ENCODE measurements at places on chromosomes 16 and 17. TPM values are rescaled to one million over a fixed set of nuclear protein-coding genes. Genes with fewer than 3 reads are reported as not detected.

Gene NOL3
- total RNA-seq: 27.3 TPM

- no peaks in the 10 kb centered on the region for H3K27me3 ChIP-seq
- DNase-seq: no peak
- no peak overlapping the region for H3K27ac ChIP-seq
- no peaks in the 10 kb centered on the region for H3K36me3 ChIP-seq
- no peak overlapping the region for H3K4me3 ChIP-seq
Measured at GRCh38 chr17:76989519-76989918, 121.3 kb downstream of the MGAT5B start.

DNA sequence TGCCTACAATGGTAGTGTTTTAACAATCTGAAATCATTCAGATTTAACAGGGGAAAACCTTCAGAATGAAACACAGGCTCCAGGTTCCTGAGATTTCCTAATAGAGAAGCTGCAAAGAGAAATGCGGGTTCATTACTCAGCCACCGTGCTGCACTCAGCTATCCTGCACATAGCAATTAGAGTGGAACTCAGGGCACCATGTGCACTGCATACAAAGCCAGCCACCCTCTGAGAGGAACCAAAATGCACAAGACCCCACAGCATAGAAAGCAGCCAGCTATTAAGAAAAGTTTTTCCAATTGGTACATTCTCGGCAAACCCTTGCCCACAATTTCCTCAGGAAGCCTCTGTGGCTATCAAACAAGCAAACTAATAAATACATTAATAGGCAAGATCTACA, 37.4 kb downstream of the TOM1L2 start:
- peaks cover 10% of the 10 kb centered on the region for H3K4me1 ChIP-seq
- DNase-seq: no peak
- no peak overlapping the region for H3K4me3 ChIP-seq
- no peak overlapping the region for H3K27ac ChIP-seq
- H3K36me3 ChIP-seq: no peaks in the 10 kb centered on the region
- H3K27me3 ChIP-seq: peaks cover 2% of the 10 kb centered on the region

Gene CCL14
- total RNA-seq: not detected

GRCh38 chr16:19559242-19559910, 3.9 kb downstream of the VPS35L start:
- H3K4me1 ChIP-seq: peaks cover 14% of the 10 kb centered on the region
- no peak overlapping the region for H3K27ac ChIP-seq
- H3K4me3 ChIP-seq: no peak overlapping the region
- no peak for DNase-seq
- no peaks in the 10 kb centered on the region for H3K27me3 ChIP-seq
- H3K36me3 ChIP-seq: peaks cover 6% of the 10 kb centered on the region

Gene MPV17L
- total RNA-seq: 0.09 TPM

DNA sequence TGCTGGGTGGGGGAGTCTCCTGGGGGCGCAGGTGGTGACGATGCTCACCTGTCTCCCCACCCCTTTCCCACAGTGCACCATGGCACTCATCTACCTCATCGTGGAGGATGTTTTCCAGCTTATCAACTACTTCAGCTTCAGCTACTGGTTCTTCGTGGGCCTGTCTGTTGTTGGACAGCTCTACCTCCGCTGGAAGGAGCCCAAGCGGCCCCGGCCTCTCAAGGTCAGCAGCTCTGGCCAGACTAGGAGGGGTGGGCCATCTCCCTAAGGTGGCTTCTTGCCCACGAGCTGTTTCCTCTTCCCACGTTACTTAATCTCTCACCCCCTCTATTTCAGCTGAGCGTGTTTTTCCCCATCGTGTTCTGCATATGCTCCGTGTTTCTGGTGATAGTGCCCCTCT, 14.5 kb downstream of the SLC7A6OS start:
- DNase-seq: no peak
- H3K36me3 ChIP-seq: peaks cover 92% of the 10 kb centered on the region
- H3K4me1 ChIP-seq: peaks cover 19% of the 10 kb centered on the region
- H3K27ac ChIP-seq: peak overlapping the region; percentile 29
- H3K4me3 ChIP-seq: no peak overlapping the region

Gene IRX5
- 0.57 TPM for total RNA-seq

GRCh38 chr16:22007509-22008214, at the start of gene MOSMO:
MOSMO (plus strand) TSS chr16:22008111; CDS start chr16:22008302, 191 bp downstream.
- peaks cover 6% of the 10 kb centered on the region for H3K36me3 ChIP-seq
- peaks cover 14% of the 10 kb centered on the region for H3K27me3 ChIP-seq
- H3K4me1 ChIP-seq: peaks cover 32% of the 10 kb centered on the region
- peak within 1 kb of the TSS; percentile 69 for H3K27ac ChIP-seq

- H3K4me3 ChIP-seq: no peak overlapping the region
- H3K27me3 ChIP-seq: peaks cover 2% of the 10 kb centered on the region
- H3K36me3 ChIP-seq: no peaks in the 10 kb centered on the region
- DNase-seq: no peak
- H3K4me1 ChIP-seq: no peaks in the 10 kb centered on the region
- H3K27ac ChIP-seq: no peak overlapping the region
Measured at GRCh38 chr17:36739208-36739607, 137.8 kb downstream of the MRM1 start.

- no peak overlapping the region for H3K27ac ChIP-seq
- peaks cover 40% of the 10 kb centered on the region for H3K36me3 ChIP-seq
- peaks cover 5% of the 10 kb centered on the region for H3K4me1 ChIP-seq
Measured at GRCh38 chr17:77487677-77488530, 347.1 kb downstream of the SEC14L1 start.

Gene KRTAP4-5
- not detected for total RNA-seq

Gene DDX5
- total RNA-seq: 899 TPM

- peaks cover 54% of the 10 kb centered on the region for H3K4me1 ChIP-seq
- no peak overlapping the region for H3K4me3 ChIP-seq
- DNase-seq: no peak
Measured at GRCh38 chr17:57604771-57605674, 140.1 kb downstream of the CCDC182 start.

- no peaks in the 10 kb centered on the region for H3K36me3 ChIP-seq
- no peak for DNase-seq
- no peaks in the 10 kb centered on the region for H3K27me3 ChIP-seq
- H3K4me3 ChIP-seq: no peak overlapping the region
- H3K4me1 ChIP-seq: no peaks in the 10 kb centered on the region
Measured at GRCh38 chr16:25553711-25554436, 137.9 kb upstream of the HS3ST4 start.

GRCh38 chr17:81911277-81911961, at the start of gene PCYT2:
PCYT2 (minus strand) TSS chr17:81911399; CDS start chr17:81911355, 44 bp downstream.
- DNase-seq: peak; percentile 91
- H3K36me3 ChIP-seq: peaks cover 53% of the 10 kb centered on the region
- peak within 1 kb of the TSS; percentile 60 for H3K27ac ChIP-seq
- no peaks in the 10 kb centered on the region for H3K27me3 ChIP-seq

Gene HES7
- total RNA-seq: 2.4 TPM

DNA sequence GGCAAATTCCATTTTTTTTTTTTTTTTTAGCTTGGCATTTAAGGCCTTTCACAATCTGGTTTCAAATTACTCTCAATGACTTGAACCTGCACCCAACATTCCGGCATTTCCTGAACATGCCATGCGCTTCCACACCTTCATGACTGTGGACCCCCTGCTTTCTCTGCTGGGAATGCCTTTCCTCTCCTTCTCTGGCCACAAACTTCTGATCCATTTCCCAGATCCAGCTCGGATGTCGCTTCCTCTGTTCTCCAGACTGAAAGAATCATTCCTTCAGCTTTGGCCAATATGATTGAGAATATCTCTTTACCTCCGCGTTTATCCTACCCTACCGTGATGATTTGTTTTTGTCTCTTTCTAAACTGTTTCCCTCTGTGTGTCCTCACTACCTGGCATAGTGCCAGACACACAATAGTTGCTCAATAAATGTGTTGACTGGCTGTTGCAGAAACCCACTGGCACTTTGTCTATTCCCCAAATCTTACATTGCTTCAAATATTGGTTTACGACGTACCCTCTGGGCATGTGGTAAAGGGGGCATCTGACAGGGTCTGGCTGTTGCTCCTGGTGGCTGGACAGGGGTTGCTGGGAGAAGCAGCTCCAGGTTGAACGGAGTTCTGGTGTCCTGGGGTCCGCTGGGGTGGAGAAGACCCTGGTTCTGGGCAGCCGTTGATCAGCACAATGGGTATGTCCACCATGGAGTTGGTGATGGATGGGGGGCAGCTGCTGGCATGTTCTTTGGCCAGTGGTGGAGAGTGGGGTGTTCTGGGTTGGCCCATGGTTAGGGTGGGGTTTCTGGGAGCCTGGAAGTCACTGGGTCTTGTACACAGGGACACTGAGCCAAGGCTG, 14.7 kb downstream of the TNS4 start:
- no peak overlapping the region for H3K4me3 ChIP-seq
- H3K27me3 ChIP-seq: no peaks in the 10 kb centered on the region
- no peak for DNase-seq
- peaks cover 74% of the 10 kb centered on the region for H3K4me1 ChIP-seq
- H3K27ac ChIP-seq: no peak overlapping the region

GRCh38 chr17:49342575-49342936, 19.5 kb downstream of the ZNF652 start:
- no peak for DNase-seq
- peak overlapping the region; percentile 77 for H3K27ac ChIP-seq
- no peaks in the 10 kb centered on the region for H3K36me3 ChIP-seq
- H3K27me3 ChIP-seq: peaks cover 34% of the 10 kb centered on the region
- H3K4me3 ChIP-seq: peak overlapping the region; percentile 40

DNA sequence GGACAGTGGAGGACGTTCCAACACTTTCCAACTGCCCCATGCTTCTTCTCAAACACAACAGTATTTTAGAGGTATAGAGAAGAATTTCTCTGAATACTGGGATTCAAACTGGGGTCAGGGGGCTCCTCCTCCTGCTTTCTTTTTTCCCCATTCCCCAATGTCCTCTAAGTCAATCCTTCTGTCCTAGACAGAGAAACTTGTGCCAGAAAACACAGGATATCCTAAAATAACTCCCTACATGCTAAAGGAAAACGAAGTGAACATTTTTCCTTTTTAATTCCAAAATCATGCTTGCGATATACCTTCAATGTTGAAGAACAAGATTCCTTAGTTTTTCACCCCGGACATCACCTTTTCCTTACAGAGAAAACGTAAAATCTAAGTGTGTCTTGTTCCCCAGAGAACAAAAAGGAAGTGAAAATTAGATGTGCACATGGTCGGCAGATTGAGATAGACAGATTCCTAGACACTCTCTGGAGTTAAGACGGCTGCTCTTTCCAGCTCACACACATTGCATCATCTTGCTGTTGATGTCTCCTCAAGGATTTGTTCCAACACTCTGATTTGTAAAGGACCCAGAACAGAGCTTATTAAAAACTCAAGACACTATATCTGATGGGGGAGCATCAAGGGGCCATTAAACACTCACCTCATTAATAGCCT, 228.2 kb downstream of the GRIN2A start:
- no peak for DNase-seq
- no peak overlapping the region for H3K27ac ChIP-seq
- H3K36me3 ChIP-seq: no peaks in the 10 kb centered on the region
- H3K4me3 ChIP-seq: no peak overlapping the region

GRCh38 chr16:47626246-47626645, 165.1 kb downstream of the PHKB start:
- no peak overlapping the region for H3K4me3 ChIP-seq
- no peaks in the 10 kb centered on the region for H3K27me3 ChIP-seq
- H3K4me1 ChIP-seq: no peaks in the 10 kb centered on the region
- peaks cover 4% of the 10 kb centered on the region for H3K36me3 ChIP-seq

Gene GSE1
- 37.2 TPM for total RNA-seq

DNA sequence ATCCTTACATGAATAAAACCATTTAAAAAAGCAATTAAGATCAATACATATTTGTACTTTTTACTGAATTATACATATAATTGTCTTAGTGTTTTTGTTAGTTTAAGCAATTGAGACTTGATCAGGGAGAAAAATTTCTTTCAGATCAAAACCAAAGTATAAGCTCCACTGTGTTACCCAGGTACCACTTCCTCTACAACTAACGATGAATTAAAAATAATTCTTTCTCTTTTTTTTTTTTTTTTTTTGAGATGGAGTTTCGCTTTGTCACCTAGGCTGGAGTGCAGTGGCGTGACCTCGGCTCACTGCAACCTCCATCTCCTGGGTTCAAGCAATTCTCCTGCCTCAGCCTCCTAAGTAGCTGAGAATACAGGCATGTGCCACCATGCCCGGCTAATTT, 6.8 kb downstream of the FBXO47 start:
- no peaks in the 10 kb centered on the region for H3K36me3 ChIP-seq
- DNase-seq: no peak
- H3K27ac ChIP-seq: no peak overlapping the region

DNA sequence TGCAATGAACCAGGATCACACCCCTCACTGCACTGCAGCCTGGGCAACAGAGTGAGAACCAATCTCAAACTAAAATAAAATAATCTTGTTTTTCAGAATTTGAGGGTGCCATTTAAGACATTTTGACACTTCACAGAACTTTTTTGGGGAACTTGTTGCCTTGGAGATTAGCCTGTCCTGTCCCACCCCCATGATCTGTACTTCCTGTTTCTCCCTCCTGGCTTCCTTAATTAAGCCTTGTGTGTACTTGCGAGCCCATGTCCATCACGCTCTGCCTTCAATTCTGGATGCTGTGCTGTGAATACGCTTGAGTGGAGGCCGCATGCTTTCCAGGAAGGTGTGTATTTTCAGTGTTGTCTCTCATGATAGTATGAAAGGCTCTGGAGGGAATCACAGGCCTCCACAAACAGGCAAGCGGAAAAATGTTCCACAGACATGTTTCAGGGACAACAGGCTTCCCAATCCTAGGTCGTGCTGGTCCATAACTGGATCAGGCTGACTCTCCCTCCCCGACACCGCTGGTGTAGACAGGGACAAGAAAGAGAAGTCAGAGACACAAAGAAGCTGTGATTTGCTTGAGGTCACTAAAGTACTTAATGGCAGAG, 56.9 kb downstream of the NOS2 start:
- DNase-seq: no peak
- no peaks in the 10 kb centered on the region for H3K4me1 ChIP-seq
- H3K27me3 ChIP-seq: no peaks in the 10 kb centered on the region
- no peak overlapping the region for H3K27ac ChIP-seq
- H3K36me3 ChIP-seq: no peaks in the 10 kb centered on the region

DNA sequence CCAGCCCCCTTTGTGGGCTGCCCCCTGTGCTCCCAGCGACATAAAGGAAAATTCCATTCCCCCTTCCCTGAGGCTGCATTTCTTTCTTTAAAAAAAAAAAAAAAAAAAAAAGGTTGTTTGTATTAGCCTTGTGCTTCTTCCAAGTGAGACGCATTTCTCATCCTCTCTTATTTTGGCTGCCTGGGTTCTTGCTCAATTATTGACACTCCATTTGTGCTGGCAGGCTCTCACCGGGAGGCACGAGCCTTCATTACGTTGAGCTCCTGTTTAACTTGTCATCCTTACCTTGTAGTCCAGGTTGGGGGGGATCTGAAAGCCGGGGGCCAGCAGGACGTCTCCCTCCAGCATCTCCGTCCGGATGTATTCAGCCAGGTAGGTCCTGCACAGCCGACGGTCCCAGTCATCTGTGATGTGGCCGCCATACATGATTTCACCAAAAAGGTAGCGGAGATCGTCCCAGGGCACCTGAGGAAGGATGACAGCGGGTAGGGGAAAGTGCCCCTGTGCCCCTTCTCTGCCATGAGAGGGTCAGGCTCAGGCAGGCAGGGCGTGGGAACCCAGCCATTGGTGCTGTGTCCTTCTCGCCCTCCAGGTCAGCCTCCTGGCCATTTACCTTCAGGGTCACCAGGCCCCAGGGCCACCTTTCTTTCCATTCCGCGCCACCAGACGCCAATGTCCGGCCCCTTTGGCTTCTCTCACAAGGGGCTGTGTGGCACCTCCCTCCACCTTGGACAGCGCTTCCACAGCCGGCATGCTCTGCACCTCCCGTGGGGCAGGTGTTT, 50.6 kb downstream of the PGS1 start:
- H3K27ac ChIP-seq: no peak overlapping the region
- H3K27me3 ChIP-seq: no peaks in the 10 kb centered on the region
- no peak for DNase-seq
- H3K36me3 ChIP-seq: peaks cover 35% of the 10 kb centered on the region
